ENCODE measurements at places on chromosomes 5 and 9. TPM values are rescaled to one million over a fixed set of nuclear protein-coding genes. Genes with fewer than 3 reads are reported as not detected.

Gene LECT2
- total RNA-seq, result not detected

Gene ZNF346
- 11.9 TPM for total RNA-seq

Gene JAKMIP2
- 0.14 TPM for total RNA-seq

Gene PRRX2
- total RNA-seq, result 1.2 TPM

Gene NR6A1
- 1.4 TPM for total RNA-seq

Gene SPATA9
- total RNA-seq, result 0.28 TPM

Gene GPX8
- 26.2 TPM for total RNA-seq

Gene ADAM19
- total RNA-seq, result 5.0 TPM
